ENCODE measurements at places on chromosomes 13 and 19.

DNA sequence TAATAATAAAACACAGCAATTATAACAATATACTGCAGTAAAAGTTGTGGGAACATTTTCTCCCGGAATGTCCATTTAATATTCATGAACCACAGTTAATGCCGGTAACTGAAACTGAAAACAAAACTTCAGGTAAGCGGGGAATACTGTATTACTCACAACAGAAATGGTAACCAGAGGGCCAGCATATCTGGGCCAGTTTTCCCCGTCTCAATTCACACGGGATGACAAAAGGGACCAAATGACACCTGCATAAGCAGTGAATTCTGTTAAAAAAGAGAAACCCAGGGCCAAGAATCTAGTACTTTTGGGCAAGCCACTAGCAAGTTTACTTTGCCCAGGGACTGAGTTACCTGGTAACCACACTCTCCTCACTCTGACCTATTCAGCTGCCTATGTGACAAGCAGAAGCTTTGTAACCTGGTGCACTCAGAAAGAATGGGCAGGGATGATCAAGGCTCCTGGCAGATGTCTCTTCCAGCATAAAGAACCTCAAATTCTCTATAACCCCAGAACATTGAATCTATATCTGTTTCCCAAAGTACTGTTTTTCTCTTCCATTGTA, 1171.2 kb downstream of the DIAPH3 start:
- no peak for DNase-seq
- H3K27ac ChIP-seq: no peak overlapping the region
- H3K27me3 ChIP-seq: no peaks in the 10 kb centered on the region
- no peak overlapping the region for H3K4me3 ChIP-seq

GRCh38 chr13:73701160-73701559, 433.0 kb downstream of the KLF12 start:
- DNase-seq: no peak
- H3K4me1 ChIP-seq: peaks cover 27% of the 10 kb centered on the region
- peaks cover 22% of the 10 kb centered on the region for H3K36me3 ChIP-seq
- peak overlapping the region; percentile 99 for H3K27ac ChIP-seq

GRCh38 chr13:100491164-100491842, 97.3 kb downstream of the GGACT start:
- H3K4me1 ChIP-seq: peaks cover 20% of the 10 kb centered on the region
- H3K27me3 ChIP-seq: no peaks in the 10 kb centered on the region
- peak overlapping the region; percentile 78 for H3K27ac ChIP-seq
- no peak for DNase-seq

GRCh38 chr19:45782820-45783785, 813 bp upstream of the DMPK start:
- peak overlapping the region; percentile 21 for H3K27ac ChIP-seq
- no peak for DNase-seq
- no peak overlapping the region for H3K4me3 ChIP-seq
- H3K27me3 ChIP-seq: no peaks in the 10 kb centered on the region

GRCh38 chr13:66826398-66826797, 403.7 kb downstream of the PCDH9 start:
- H3K4me1 ChIP-seq: no peaks in the 10 kb centered on the region
- no peaks in the 10 kb centered on the region for H3K36me3 ChIP-seq
- H3K4me3 ChIP-seq: no peak overlapping the region
- no peak overlapping the region for H3K27ac ChIP-seq

DNA sequence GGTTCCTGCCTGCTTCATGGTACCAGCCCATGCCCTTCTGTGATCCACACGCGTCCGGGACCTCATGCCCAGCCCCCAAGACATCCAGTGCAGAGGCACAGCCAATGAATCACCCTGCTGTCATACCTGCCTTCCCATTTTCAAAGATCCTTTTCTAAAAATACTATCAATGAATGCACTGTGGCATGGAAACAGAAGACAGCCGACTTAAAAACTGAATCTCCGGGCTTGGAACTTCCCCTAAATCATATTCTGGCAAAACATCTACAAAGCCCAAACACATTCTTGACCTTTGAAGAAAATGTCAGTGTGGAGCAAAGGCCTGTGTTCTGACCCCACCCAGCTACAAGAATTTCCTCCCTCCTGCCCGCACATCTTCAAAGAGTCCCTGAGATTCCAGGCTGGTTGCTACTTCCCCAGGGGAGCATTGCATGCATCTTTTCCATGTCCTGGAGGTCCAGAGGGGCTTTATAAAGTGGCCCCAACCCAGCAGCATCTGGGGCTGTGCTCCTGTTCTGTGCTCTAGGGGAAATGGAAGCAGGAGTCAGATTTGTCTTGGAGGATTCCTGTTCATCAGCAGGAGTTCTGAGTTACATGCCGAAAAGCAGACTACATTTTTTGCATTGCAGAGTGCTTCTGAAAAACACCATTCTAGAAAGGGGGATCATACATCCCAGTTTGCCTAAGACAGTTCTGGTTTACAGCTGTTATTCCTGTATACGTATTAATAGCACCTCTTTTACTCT, 135.2 kb downstream of the USP12 start:
- no peak overlapping the region for H3K4me3 ChIP-seq
- H3K4me1 ChIP-seq: peaks cover 12% of the 10 kb centered on the region
- DNase-seq: no peak
- H3K27ac ChIP-seq: no peak overlapping the region
- H3K36me3 ChIP-seq: no peaks in the 10 kb centered on the region
- peaks cover 58% of the 10 kb centered on the region for H3K27me3 ChIP-seq

DNA sequence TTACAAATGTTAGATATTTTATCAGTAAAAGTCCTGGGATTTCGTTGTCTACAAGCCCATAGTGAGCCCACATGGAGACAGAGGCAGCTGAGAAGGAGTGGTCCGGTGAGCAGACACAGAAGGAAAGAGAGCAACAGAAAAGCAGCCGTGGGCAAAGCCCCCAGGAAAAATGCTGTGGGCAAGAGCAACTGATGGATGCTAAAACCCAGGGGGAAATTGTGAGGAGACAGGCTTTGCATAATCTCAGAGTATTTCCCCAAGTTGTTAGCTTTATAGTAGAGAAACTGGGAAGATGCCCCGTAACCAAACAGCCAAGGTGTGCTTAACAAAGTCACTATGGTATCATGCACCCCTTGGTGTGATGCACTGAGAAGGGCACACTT, 35.1 kb downstream of the GJA3 start:
- no peaks in the 10 kb centered on the region for H3K36me3 ChIP-seq
- H3K4me3 ChIP-seq: peak overlapping the region; percentile 44
- H3K27me3 ChIP-seq: peaks cover 36% of the 10 kb centered on the region
- peak overlapping the region; percentile 1 for H3K27ac ChIP-seq
- peaks cover 5% of the 10 kb centered on the region for H3K4me1 ChIP-seq

- H3K4me3 ChIP-seq: no peak overlapping the region
- no peaks in the 10 kb centered on the region for H3K27me3 ChIP-seq
- H3K27ac ChIP-seq: no peak overlapping the region
- no peaks in the 10 kb centered on the region for H3K4me1 ChIP-seq
- DNase-seq: no peak
These were observed 15.7 kb upstream of the CCDC169 start for GRCh38 chr13:36313047-36313969.

DNA sequence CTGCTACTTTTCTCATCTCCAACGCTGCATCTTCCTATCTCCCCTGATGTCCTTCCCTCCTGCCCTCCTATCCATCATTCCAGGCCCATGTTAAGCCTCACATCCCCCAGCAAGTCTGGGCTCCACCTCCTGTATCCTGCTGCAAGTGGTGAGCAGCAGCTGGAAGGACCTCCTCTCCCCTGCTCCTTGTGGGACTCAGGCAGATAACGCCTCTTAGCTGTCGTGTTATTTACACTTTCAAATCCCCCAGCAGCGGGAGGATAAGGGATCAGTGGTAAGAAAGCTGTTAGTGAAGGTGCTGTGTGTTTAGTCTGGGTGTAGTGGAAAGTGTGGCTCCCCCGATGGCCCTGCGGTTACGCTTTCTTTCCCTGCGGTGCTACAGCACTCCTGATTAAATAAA, 211.9 kb downstream of the ZNF536 start:
- H3K27me3 ChIP-seq: peaks cover 36% of the 10 kb centered on the region
- H3K4me3 ChIP-seq: no peak overlapping the region
- H3K4me1 ChIP-seq: peaks cover 4% of the 10 kb centered on the region
- no peak for DNase-seq
- H3K27ac ChIP-seq: no peak overlapping the region

- H3K4me1 ChIP-seq: no peaks in the 10 kb centered on the region
- no peak for DNase-seq
- no peak overlapping the region for H3K27ac ChIP-seq
- H3K27me3 ChIP-seq: peaks cover 7% of the 10 kb centered on the region
- no peaks in the 10 kb centered on the region for H3K36me3 ChIP-seq
- H3K4me3 ChIP-seq: no peak overlapping the region
These were observed 6.5 kb downstream of the MEIOSIN start for GRCh38 chr19:45739498-45740439.

GRCh38 chr13:28031896-28032288, 43.4 kb upstream of the URAD start:
- H3K27ac ChIP-seq: no peak overlapping the region
- peaks cover 44% of the 10 kb centered on the region for H3K27me3 ChIP-seq

DNA sequence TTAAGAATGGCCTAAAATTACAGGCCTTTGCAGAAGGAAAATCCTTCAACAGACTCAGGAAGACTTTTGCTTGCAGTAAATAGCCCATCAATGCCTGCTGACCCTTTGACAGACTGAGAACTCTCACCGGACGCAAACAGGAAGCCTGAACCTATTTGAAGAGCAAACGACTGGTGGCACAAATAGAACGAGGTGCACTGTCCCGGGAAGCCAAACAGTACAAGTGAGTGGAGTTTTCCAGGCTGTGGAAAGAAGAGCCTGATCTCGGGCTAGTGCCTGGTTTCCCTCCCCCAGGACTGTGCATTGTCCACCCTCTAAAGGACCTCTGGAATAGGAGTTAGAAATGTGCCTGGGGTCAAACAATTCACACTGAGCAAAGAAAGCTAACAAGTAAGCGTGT, 165.5 kb downstream of the FGF14 start:
- H3K4me1 ChIP-seq: no peaks in the 10 kb centered on the region
- H3K36me3 ChIP-seq: no peaks in the 10 kb centered on the region
- H3K27me3 ChIP-seq: peaks cover 3% of the 10 kb centered on the region

- peak overlapping the region; percentile 71 for H3K4me3 ChIP-seq
- peaks cover 44% of the 10 kb centered on the region for H3K4me1 ChIP-seq
- DNase-seq: no peak
- H3K27me3 ChIP-seq: peaks cover 3% of the 10 kb centered on the region
- peak overlapping the region; percentile 21 for H3K27ac ChIP-seq
- H3K36me3 ChIP-seq: no peaks in the 10 kb centered on the region
These were observed 207.5 kb downstream of the KCNRG start for GRCh38 chr13:50222569-50223332.

- H3K27ac ChIP-seq: no peak overlapping the region
- H3K4me3 ChIP-seq: no peak overlapping the region
- no peak for DNase-seq
- no peaks in the 10 kb centered on the region for H3K36me3 ChIP-seq
- H3K4me1 ChIP-seq: peaks cover 10% of the 10 kb centered on the region
These were observed 27.6 kb downstream of the CEBPG start for GRCh38 chr19:33400856-33401682.

- no peak for DNase-seq
- no peak overlapping the region for H3K4me3 ChIP-seq
- H3K27me3 ChIP-seq: no peaks in the 10 kb centered on the region
- no peak overlapping the region for H3K27ac ChIP-seq
These were observed 6.1 kb downstream of the NOSIP start for GRCh38 chr19:49574206-49574755.

- no peak overlapping the region for H3K27ac ChIP-seq
- no peak overlapping the region for H3K4me3 ChIP-seq
- H3K4me1 ChIP-seq: no peaks in the 10 kb centered on the region
- DNase-seq: no peak
- H3K27me3 ChIP-seq: no peaks in the 10 kb centered on the region
These were observed 15.4 kb downstream of the FGF14 start for GRCh38 chr13:102386461-102386860.

DNA sequence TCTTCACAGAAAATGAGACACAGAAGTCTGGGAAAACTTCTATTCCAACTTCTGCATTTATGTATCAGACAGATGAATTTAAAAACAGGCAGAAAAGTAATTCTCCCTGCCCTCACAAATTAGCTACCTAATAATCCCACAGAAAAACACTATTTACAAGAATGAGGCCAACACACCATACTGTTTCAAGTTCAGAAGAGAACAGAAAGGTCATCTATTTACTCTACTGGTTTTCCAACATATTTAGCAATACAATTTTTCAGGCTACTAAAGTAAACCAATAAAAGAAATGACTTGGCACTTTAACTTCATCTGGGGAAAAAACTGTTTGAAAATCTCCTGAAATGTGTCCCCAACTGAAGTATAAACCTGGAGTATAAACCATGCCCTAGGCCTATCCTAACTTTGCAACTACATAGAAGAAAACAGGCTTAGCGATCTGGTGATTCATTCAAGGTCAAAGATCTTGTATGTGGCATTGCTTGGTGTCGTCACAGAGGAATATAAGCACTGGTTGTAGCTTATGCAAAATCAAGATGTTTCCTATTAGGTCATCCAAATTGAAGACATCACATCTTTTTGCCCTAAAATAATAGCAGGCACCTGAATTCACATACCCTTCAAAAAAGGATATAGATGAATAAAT, 20.1 kb upstream of the EBPL start:
- peaks cover 39% of the 10 kb centered on the region for H3K36me3 ChIP-seq
- no peak for DNase-seq
- no peaks in the 10 kb centered on the region for H3K4me1 ChIP-seq
- no peak overlapping the region for H3K4me3 ChIP-seq

GRCh38 chr19:418761-419671, 10.1 kb upstream of the C2CD4C start:
- no peak overlapping the region for H3K4me3 ChIP-seq
- H3K4me1 ChIP-seq: peaks cover 4% of the 10 kb centered on the region
- peaks cover 4% of the 10 kb centered on the region for H3K36me3 ChIP-seq
- DNase-seq: no peak

DNA sequence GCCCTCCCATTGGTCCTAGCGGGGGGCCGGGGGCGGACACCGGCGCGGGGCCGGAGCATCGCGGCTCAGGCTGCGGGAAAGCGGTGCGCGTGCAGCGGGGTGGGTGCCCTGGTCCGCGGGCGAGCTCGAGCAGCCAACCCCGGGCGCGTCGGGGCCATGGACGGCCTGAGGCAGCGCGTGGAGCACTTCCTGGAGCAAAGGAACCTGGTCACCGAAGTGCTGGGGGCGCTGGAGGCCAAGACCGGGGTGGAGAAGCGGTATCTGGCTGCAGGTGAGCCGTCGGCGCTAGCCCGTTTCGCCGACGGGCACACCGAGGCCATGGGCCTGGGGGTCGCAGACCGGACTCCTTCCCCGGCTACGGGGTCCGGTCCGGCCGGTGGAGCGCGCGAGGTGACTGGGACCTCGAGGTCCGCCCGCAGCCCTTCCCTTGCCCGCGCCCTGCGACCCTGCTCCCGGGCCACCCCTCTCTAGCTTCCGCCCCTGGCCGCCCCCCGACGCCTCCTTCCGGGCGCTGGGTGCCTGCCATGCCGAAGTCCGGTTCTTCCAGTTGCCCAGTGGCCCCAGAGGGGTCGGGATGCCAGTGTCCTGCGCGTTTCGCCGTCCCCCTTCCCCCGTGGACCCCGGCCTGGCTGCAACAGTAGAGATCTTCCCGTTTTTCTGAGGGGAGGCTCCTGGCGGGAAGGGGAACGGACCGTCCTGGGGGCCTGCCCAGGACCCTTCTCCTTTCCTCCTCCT, at the start of gene REEP6:
TSS of gene REEP6 (plus strand) at position 68 of the 735 bp plus-strand sequence. CDS start at position 157, 89 bp downstream.
- peaks cover 4% of the 10 kb centered on the region for H3K4me1 ChIP-seq
- peaks cover 17% of the 10 kb centered on the region for H3K27me3 ChIP-seq
- no peaks in the 10 kb centered on the region for H3K36me3 ChIP-seq
- DNase-seq: peak; percentile 72
- peak within 1 kb of the TSS; percentile 97 for H3K27ac ChIP-seq
- peak within 1 kb of the TSS; percentile 96 for H3K4me3 ChIP-seq

- H3K36me3 ChIP-seq: no peaks in the 10 kb centered on the region
- no peak overlapping the region for H3K4me3 ChIP-seq
- peaks cover 6% of the 10 kb centered on the region for H3K27me3 ChIP-seq
These were observed 2380.1 kb downstream of the PCDH9 start for GRCh38 chr13:64850017-64850416.

- no peaks in the 10 kb centered on the region for H3K36me3 ChIP-seq
- no peak overlapping the region for H3K27ac ChIP-seq
- peaks cover 9% of the 10 kb centered on the region for H3K4me1 ChIP-seq
- no peak overlapping the region for H3K4me3 ChIP-seq
- no peak for DNase-seq
These were observed 21.5 kb upstream of the SERPINE3 start for GRCh38 chr13:51318015-51318414.
